Glomerular endothelial cell (primary cell): ENCODE measurements at places on chromosomes 11 and 22.

GRCh38 chr11:61642162-61642561 is 38.0 kb upstream of the DAGLA start:
- DNase-seq, result no peak

- no peak for DNase-seq
Observed at GRCh38 chr11:117903505-117904382, 25.5 kb downstream of the TMPRSS13 start.

GRCh38 chr22:39177456-39177775 is 24.9 kb upstream of the CBX7 start:
- DNase-seq, result no peak

DNA sequence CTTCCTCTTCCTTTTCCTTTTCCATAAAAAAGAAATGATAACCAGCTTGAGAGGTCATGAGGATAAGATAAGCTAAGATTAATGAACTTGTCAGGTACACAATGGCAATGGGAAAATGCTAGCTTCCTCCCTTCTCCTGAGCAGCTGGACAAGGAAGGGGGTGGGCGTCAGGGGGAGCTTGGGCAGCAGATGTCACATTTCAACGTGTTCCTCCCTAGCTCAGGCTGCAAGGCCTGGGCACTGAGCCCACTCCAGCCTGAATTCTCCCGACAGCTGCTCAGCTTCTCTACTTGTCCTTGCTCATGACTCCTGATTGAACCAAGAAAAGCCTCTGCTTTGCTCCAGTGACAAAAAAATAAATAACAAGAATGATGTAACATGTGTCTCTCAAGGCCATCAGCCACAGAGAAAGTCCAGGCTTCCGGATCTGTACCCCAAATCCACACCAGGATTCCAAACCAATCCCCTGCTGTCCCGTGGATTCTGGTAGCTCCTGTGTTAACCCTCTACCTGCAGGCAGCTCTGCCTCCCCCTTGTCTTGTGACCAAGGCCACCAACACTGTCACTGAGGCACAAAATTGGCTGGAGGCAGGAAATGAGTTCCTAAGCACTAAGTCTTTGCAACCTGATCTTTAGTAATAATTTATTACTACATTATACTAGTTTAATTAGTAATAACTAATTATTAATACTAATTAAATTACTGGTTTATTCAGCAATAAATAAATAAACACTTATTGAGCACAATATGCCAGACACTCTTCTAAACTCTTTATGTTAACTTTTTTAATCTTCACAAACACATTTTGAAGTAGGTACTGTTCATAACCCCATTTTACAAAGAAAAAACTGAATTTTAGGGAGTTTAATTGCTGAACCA is 146.5 kb downstream of the CCDC34 start:
- DNase-seq, result peak; percentile 80

- DNase-seq, result no peak
Observed at GRCh38 chr11:19389787-19390303, 149.1 kb upstream of the E2F8 start.

DNA sequence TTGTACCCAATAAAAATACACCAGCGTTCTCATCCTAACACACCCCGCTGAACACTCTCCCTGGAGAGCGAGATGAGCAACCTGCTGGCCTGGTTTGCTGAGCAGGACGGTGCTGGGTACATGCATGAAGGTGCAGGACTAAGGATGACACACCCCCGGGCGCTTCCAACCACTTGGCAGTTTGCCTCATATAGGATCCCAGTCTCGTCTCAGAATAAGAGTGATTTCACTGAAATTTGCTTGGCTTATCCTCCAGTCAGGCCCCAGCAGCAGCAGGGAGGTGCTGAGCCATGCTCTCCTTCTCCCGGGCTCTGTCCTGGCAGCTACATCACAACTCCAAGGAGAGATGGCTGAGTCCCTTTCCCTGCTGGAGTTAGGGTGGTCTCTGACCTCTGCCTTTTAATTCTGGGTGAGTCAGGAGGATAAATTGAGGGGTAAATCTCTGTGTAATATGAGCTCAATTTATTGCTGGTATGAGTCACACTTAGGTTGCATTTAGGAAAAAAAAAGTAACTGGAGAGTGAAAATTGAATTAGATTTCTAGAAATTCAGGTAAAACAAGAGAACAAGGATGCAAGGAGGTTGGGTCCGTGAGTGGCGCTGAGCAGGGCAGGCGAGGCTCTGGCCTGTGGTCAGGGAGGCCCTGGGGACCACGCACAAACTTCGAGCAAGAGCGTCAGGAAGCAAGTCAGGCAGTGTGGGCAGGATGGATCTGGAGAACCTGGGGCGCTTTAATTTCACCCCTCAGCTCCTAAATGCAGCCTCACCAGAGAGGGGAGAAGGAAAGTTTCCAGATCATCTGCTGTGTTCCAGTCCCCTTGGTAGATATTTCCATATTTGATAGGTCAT is 974.0 kb downstream of the TBC1D22A start:
- DNase-seq, result no peak

DNA sequence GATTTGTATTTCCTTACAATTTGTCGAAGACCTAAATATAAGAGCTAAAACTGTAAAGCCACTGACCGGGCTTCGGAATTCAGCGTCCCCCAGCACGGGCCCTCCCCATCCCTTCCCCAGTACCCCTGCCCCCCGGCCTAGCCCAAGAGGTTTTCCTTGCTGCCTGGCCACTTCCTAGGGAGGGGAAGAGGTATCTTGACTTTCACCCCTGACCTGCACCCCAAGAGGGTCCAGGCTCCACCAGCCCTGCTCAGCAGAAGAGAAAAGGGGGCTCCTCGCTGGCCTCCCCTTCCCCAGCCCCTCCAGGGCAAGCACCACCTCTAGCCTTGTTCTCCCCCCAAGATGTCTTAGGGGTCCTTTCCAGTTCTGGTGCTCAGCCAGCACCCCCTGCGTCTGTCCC is 26.1 kb upstream of the CARS1 start:
- DNase-seq, result no peak

DNA sequence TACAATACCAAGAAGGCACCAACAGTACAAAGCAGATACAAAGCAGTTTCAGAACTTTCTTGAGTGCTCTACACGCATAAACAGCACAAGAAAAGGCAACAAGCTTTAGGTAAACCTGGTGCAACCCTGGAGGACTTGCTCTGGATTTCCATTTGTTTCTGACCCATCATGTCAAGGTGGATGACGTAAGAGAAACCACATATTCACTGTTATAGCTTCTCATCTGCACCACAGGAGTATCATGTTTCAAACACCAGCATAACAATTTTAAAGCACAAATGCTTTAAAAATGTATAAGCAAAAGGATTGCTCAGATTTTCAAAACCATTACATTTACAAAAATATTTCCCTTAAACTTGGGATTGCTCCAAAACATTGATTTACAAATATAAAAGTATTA is 25.0 kb upstream of the YPEL1 start:
- DNase-seq, result no peak

- no peak for DNase-seq
Observed at GRCh38 chr11:41306431-41306830, 153.0 kb downstream of the LRRC4C start.

DNA sequence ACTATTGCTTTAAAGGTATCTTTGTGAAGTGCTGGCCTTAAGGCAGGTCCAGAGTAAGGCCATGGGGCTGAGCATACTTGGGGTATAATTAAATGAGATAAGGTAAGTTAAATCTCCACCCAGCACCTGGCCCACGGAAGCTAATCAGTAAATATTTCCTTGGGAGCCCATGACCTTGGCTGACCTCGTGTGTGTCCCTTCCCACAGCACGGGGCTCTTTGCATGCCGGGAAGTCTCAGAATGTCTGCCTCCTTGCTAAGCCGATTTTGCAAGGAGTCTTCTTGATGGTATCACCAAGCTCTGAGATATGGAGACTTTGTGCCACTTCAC is 46.5 kb downstream of the ADM start:
- no peak for DNase-seq

DNA sequence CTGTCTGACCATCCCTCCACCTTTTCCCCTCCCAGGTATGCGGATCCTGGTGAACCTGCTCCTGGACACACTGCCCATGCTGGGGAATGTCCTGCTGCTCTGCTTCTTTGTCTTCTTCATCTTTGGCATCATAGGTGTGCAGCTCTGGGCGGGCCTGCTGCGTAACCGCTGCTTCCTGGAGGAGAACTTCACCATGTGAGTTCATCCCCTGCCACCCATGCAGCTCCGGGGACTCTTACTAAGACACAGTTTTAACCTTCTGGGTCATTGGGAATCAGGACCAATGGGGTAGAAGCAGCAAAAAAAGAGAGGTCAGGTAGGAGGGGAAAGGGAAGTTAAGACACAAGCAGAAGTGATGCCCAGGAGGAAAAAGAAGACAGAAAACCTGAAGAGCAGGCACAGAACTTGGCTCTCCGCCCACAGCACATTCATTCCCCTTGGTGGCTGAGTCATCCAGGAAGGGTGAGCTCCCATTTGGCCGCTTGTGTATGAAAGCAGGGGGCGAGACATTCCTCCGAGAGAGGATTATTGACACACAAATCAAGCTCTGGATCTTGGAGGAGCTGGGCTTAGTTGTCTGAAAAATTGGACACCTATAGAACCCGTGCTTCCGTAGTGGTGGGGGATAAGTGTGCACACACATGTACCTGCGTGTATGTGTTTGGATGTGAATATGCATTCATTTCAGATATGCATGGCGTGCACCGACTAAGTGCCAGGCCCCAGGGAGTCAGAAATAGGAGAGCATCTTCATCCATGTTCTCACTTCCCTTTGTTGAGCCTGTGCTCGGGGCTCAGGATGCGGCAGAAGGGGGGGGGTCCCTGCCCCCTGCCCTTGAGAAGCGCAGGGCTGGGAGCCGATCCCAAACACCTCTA is 64.2 kb downstream of the CACNA1I start:
- DNase-seq, result peak; percentile 39

DNA sequence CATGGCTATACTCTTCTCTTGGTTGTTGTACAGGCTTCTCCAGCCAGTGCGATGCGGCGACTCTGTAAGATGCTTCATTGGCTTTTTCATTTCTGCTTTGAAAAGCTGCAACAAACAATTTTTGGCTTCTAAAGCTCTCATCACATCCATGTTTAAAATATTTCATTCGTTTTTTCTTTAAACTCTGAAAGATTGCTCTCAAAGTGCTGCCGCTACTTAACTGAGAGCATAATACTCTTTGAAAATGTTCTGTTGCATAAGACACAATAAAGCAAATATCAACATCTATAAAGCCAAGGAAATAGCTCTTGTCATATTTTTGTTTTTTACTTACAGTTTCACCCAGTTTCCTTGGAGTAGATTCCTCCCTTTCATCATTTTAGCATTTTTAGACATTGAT is 468.3 kb downstream of the TBC1D22A start:
- DNase-seq, result no peak

DNA sequence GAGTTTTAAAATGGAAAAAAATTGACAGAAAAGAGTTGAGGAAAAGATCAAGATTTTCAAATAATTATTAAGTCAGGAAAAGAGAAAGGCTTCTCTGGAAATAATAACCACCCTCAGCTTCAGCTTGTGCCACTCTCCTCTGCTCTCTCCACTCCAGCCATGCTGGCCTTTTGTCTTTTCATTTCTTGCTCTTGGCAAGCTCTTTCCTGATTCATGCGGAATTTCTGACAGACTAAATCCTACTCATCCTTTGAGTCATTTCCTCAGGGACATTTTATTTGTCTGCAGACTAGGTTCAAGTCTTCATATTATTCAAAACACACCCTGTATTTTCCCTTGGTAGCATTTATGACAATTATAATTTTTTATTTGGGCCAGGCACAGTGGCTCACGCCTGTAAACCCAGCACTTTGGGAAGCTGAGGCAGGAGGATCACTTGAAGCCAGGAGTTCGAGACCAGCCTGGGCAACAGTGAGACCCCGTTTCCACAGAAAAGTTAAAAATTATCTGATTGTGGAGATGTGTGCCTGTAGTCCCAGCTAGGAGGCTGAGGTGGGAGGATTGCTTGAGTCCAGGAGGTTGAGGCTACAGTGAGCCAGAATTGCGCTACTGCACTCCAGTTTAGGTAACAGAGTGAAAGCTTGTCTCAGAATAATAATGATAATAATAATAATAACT is 7.8 kb upstream of the P4HA3 start:
- peak; percentile 89 for DNase-seq

DNA sequence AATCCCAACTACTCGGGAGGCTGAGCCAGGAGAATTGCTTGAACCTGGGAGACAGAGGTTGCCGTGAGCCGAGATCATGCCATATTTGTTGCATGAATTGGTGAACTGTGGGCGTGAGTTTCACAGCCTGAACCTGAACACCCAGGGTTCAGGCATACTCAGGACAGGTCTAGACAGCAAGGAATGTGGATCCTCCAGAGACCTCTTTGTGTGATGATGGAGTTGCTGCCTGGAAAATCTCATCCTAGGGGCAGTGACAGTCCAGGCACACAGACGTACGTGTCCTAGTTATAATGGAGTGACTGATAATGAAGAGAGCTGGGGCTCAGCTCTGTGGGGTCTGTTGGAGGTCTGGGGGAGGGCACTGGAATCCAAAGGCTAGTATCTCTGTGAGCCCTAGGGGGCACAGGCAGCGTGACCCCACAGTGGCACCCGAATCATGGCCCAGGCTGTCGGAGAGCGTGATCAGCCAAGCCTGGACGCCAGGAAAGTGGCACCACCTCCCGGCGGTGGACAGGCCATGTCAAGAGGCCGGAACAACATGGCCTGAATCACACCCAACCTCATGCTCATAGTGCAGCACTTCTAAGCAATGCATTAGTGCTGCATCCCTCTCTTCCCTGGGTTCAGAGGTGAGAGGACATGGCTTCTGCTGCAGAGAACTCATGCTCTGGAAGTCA is 31.7 kb downstream of the RIBC2 start:
- no peak for DNase-seq

DNA sequence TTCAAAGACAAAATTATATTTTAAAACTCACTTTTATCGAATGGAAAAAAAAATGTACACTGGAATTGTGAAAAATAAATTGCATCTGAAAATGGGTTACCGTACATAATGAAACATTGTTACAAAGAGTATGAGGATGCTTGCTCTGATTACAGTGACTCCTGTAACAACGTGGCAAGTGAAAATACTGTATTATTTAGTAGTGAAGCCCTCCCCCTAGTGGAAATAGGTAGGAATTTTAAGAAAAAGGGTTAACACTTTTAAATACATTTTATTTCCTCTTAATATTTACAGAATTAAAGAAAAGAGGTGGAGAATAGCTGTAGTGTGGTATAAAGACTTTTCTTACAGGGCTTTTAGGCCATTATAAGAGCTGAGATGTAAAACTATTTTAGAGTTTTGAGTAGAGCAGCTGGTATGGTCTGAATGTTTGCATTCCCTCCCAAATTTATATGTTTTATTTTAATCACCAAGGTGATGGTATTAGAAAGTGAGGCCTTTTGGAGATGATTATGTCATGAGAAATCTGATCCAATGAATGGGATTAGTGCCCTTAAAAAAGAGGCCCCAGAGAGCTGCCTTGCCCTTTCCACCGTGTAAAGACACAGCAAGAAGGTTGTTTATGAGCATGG is 25.2 kb downstream of the FAM76B start:
- DNase-seq, result peak; percentile 16

DNA sequence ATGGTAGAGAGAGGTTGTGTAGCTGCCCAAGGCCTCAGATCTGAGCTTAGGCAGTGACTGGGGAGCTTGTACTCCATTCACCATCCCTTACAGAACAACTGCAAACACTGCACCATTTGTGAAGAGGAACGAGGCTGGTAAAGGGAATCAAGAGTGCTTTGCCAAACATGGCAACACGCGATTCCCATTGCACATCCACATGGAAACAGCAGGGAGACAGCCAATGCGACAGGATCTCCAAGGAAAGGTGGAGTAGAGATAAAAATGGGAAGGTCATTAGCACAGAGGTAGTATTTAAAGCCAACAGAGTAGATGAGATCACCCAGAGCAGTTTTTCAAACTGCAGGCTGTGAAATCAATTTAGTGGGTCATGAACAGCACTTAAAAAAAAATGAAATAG is 42.0 kb downstream of the TCF20 start:
- no peak for DNase-seq

GRCh38 chr22:50194037-50194805 is 6.6 kb upstream of the SELENOO start:
- no peak for DNase-seq

GRCh38 chr11:16912692-16913111 is 101.5 kb downstream of the PLEKHA7 start:
- DNase-seq, result no peak
